ENCODE measurements at places on chromosomes 16 and 17.

- no peak overlapping the region for H3K27ac ChIP-seq
- no peak for DNase-seq
- no peak overlapping the region for H3K4me3 ChIP-seq
- H3K27me3 ChIP-seq = no peaks in the 10 kb centered on the region
- H3K4me1 ChIP-seq = peaks cover 17% of the 10 kb centered on the region
These were observed 17.2 kb downstream of the UBE2Z start for GRCh38 chr17:48925251-48925990.

DNA sequence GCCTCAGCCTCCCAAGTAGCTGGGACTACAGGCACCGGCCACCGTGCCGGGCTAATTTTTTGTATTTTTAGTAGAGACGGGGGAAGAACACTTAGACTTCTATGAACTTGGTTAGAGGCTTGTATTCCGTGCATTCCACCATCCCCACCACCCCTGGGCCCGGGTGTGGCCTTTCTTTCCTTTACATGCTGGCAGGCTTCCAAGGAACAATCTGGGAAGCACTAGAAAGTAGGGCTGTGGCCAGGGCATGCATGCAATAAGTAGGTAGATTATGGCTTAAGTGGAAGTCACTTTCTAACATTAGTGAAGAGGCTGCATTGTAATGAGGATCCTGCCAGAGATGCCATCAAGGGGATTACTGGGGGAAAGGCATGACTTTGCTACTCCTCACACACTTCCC is 171.6 kb downstream of the SHISA6 start:
- DNase-seq = no peak
- H3K27me3 ChIP-seq = no peaks in the 10 kb centered on the region
- H3K4me1 ChIP-seq = no peaks in the 10 kb centered on the region
- no peaks in the 10 kb centered on the region for H3K36me3 ChIP-seq

DNA sequence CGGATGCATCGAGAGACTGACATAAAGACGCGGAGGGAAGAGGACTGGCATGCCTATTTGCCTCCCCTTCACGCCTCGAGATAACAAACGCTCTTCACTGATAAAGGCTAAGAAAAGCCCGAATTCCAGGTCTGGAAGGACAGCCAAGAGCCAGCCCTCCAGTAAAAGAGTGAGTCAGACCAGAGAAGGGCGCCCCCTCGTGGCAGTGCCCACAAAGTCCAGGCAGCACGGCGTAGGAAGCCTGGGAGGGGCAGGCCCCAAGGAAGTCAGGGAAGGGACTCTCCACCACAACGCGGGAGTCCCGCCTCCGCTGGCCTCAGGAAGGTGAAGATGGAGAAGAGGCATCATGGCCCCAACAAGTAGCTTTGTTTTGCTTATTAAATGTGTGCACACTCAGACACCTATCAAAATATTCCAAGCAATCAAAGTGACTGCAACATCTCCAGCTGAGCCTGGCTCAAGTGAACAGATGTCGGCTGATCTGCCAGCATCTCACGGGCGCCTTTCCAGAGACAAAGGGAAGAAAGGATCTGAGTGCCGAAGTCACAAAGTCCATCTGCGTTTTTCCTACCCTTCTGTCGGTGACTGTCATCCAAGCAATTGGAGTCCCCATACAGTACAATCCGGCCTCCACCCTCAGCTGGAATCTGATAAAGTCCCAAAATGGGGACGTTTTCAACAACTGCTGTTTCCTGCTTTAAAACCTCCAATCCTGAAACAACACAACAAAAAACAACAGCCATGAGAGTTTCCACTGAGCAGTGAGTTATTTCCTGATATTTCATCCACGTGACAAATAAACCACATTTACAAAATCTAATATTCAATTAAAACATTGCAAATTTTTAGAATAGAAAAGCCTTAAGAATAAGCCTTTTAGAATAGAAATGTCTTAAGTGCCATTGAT is 20.4 kb upstream of the SLC38A8 start:
- no peaks in the 10 kb centered on the region for H3K27me3 ChIP-seq
- H3K4me1 ChIP-seq = no peaks in the 10 kb centered on the region
- H3K36me3 ChIP-seq = peaks cover 69% of the 10 kb centered on the region
- DNase-seq = peak; percentile 20
- no peak overlapping the region for H3K27ac ChIP-seq

GRCh38 chr17:9643611-9644010 is 1.7 kb upstream of the USP43 start:
- peaks cover 78% of the 10 kb centered on the region for H3K27me3 ChIP-seq
- H3K4me1 ChIP-seq = peaks cover 16% of the 10 kb centered on the region
- no peaks in the 10 kb centered on the region for H3K36me3 ChIP-seq
- H3K4me3 ChIP-seq = peak overlapping the region; percentile 73
- DNase-seq = no peak
- H3K27ac ChIP-seq = no peak overlapping the region

DNA sequence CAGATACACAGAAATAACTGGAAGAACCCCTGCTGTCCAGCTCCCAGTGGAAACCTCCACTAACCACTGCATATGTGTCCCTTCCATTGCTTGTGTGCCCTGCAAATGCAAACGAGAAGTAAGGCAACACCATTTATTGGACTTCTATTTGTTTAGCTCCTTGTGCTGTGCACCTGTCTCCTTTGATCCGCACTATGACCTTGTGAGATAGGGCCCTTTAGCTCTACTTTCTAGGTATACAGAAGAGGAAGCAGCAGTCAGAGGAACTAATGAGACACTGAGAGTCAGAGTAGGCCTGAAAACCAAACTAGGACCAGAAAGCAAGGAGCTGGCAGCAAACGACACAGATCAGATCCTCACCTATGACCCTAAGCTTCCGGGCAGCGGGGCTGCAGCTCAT is 22.4 kb downstream of the SOX9 start:
- no peaks in the 10 kb centered on the region for H3K4me1 ChIP-seq
- no peaks in the 10 kb centered on the region for H3K36me3 ChIP-seq
- H3K27me3 ChIP-seq = no peaks in the 10 kb centered on the region
- no peak for DNase-seq
- H3K27ac ChIP-seq = no peak overlapping the region

DNA sequence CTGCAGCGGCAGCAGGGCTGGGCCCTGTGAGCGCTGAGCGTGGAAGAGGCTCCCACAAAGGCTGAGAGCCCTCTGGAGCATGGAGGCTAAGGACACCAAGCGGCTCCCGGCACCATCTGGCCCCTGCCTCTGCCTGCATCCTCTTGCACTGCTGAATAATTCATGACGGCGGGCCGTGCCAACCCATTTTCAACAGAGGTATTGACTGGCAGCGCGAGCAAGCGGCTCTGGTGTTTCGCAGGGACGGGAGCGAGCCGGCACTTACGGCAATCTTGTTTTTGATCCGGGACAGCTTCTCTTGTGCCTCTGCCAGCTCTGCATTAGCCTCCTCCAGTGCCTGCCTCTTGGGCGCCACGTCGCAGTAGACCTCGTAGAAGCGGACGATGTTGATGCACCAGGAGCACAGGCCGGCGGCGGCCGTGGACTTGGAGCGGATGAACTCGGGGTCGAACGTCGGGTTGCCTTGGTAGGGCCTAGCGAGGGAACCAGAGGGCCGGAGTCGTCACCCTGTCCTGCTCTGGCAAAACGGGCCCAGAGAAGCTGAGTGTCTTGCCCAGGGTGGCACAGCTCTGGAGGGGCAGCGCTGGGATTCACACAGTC is 80.4 kb downstream of the PGS1 start:
- no peaks in the 10 kb centered on the region for H3K27me3 ChIP-seq
- H3K4me3 ChIP-seq = no peak overlapping the region
- H3K27ac ChIP-seq = no peak overlapping the region
- no peak for DNase-seq
- no peaks in the 10 kb centered on the region for H3K36me3 ChIP-seq

DNA sequence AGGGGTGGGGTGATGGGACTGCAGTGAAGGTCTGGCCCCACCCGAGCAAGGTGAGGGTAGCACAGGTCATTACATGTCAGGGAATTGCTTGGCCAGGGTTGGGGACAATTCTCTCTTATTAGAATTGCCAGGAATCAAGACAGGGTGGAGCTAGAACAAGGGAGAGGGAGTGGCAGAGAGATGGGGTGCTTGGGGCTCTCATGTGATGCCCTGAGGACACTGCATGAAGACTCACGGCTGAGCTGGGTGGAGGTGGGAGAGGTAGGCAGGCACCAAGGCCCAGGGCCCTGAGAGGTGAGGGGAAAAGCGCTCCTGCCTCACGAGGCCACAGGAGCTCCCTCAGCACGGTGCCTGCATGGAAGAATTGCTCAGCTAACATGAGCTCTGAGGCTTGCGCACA is 3.6 kb downstream of the DPEP1 start:
- peaks cover 14% of the 10 kb centered on the region for H3K4me1 ChIP-seq
- DNase-seq = no peak
- H3K4me3 ChIP-seq = peak overlapping the region; percentile 44
- peak overlapping the region; percentile 96 for H3K27ac ChIP-seq
- H3K27me3 ChIP-seq = no peaks in the 10 kb centered on the region
- peaks cover 4% of the 10 kb centered on the region for H3K36me3 ChIP-seq

- peaks cover 9% of the 10 kb centered on the region for H3K4me1 ChIP-seq
- peaks cover 2% of the 10 kb centered on the region for H3K36me3 ChIP-seq
- H3K27me3 ChIP-seq = no peaks in the 10 kb centered on the region
- H3K27ac ChIP-seq = no peak overlapping the region
- no peak for DNase-seq
These were observed 214.3 kb downstream of the IRX3 start for GRCh38 chr16:54072237-54072636.

DNA sequence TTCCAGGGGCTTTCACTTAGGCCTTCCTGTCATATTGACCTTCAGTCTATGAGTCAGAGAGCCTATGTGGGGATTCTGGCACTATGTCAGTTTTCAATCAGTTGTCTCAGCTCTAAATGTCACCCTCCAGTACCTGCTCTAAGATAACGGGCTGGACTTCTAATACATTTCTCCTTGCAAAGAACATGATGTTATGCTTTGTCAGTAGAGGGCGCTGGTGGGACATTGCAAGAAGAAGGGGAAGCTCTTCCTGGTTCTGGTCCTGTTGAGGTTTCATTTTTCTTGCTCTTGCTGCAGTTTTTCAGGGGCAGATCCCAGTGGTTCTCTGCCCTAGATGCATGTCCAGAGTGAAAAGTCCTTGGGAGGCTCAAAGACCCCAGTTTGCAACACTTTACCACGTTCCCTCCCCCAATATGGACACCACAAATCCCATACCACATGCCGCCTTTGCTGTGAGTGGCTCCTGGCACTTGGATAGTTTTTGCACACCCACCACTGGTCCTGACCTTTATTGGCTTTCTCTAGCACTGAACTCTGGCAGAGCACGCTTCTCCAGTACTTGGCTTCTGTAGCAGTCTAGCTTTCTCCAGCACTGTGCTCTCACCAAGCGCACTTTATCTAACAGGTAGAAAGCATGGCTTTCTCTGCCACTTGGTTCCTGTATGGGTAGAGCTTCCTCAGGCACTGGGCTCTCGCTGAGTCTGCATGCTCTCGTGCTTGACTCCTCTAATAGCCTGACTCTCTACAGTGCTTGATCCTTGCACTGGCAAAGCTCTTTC is 49.0 kb downstream of the BCL7C start:
- H3K27me3 ChIP-seq = no peaks in the 10 kb centered on the region
- peak overlapping the region; percentile 20 for H3K4me3 ChIP-seq
- no peak overlapping the region for H3K27ac ChIP-seq
- H3K36me3 ChIP-seq = no peaks in the 10 kb centered on the region
- peaks cover 8% of the 10 kb centered on the region for H3K4me1 ChIP-seq

Data from central memory CD8-positive, alpha-beta T cell (primary cell).